ENCODE measurements at places on chromosomes 4 and X. TPM values are rescaled to one million over a fixed set of nuclear protein-coding genes. Genes with fewer than 3 reads are reported as not detected.

GRCh38 chr4:173139561-173139960, 29.1 kb upstream of the GALNT7 start:
- DNase-seq, result no peak

- DNase-seq, result no peak
Observed at GRCh38 chr4:108612365-108612764, 8.0 kb upstream of the RPL34 start.

The NLGN3 gene
- 2.5 TPM for polyA plus RNA-seq

- DNase-seq, result no peak
Observed at GRCh38 chrX:77622233-77622632, 163.8 kb downstream of the ATRX start.

- no peak for DNase-seq
Observed at GRCh38 chr4:7897811-7898210, 41.9 kb downstream of the AFAP1 start.

The BST1 gene
- polyA plus RNA-seq, result 4.3 TPM

GRCh38 chrX:145817331-145818185, at the start of gene SLITRK2:
SLITRK2 (plus strand) TSS chrX:145817829; CDS start chrX:145822426, 4,597 bp downstream.
- DNase-seq, result no peak

The UCP1 gene
- not detected for polyA plus RNA-seq

DNA sequence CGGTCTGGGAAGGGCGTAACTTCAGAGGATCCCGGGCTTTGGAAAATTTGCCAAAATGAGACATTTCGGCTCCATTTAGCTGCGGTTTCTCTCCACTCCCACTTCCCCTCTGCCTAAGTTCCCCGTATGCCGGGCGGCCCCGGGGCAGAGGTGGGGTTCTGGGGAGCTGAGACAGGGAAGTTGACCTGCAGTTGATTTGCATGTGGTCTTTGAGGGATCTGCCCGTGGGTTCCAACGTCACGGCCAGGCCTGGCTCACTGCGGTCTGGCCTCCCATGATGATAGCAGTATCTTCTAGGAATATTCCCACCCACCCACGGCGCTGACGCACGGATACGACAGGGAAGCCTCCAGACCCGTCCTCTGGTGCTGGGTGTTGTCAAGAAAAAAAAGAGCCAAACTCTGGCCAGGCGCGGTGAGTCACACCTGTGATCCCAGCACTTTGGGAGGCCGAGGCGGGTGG, 27.3 kb upstream of the CRLF2 start:
- DNase-seq, result peak; percentile 22

DNA sequence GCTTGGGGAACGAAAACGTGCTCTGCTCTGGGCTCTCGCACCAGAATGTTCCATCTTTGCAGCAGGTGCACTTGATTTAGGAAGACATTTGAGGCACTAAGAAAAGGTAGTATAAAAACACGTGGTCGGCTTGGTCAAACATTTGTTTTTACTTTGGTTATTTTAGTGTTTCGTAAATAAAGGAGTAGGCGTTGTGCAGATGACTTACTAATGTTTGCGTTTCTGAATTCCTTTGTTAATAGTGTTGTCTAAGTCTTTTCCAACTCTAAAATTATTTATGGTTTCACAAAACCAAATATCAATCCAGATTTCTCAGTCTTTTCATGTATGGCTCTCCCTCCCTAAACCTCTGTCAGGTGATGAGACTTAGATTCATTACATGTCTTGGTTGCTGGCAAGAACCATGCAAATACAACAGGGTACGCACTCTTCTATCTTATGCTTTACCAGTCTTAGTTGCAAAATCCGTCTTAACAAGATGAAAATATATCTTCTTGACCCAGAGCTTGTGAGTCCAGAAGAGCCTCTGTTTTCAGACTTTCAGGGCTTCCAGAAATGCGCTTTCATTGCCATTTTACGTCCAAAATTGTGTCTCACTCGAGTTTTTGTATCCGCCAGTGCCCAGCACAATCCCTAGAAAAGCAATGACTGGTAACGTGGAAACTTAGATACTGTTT, 686 bp downstream of the MTHFD2L start:
- DNase-seq, result no peak

The SYP gene
- polyA plus RNA-seq, result 1.0 TPM

DNA sequence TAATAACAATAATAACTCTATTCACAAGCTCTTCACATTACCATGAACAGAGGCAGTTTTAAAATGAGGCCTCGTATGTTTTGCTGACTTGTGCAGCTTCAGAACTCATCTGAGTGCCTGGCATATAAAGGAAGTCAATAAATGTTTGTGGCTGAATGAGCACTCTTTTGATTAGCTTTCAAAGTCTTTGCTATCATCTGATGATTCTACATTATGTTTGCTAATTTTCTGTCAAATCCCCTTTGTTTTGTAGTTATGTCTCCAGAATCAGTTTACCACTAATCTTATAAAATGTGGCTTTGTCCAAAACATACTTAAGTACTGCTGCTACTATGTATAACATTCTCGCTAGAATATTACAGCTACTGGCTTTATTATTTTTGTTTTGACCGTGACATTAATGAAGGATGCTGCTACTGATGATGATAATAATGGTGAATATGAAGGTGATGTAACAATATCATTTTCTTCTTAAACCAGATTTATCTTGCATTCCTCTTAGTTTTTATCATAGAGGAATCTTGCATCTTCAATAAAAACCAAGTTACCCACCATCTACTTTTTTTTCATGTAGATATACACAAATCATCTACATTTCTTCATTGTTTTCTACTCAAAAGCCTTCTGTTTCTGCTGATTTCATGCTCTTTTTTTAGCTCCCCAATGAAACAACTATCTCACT, 384.5 kb downstream of the NAF1 start:
- no peak for DNase-seq

The ZCCHC12 gene
- polyA plus RNA-seq, result 0.27 TPM

DNA sequence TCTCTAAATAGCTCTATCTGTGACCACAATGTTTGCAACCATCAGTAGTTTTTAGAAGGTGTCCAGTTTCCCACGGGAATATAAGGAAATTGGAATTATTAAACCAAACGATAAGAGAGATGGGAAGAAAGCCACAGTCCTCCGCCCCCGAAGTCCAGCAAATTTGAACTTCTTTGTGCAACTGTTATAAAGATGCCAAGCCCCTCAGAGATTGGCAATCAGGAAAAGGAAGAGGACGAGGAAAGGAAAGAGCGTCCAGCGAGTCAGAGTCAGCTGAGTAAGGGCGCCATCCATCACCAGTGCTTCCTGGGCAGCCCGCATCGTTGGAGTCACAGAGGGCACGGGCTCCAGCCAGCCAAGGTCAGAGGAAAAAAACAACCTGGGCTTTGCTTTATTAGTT, 35.7 kb downstream of the LDB2 start:
- DNase-seq, result no peak

DNA sequence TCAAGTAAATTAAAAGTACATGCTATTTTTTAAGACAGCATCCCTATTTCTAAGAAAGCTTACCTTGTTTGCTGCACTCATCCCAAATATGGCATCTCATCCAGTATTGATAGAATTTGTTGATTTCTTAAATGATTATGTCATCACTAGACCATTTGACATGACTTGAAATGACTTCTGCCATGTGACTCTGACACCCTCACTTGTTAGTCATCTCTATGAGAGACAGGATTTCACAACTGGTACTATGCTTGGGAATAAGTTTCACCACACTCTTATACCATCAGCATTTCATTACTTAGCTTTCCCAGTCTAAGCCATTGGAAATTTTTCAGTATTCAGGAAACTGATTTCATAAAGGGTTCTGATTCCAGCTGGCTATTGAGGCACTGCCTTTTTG, 55.3 kb downstream of the TMPRSS11F start:
- DNase-seq, result no peak

The PHKA1 gene
- 3.2 TPM for polyA plus RNA-seq

The STPG2 gene
- polyA plus RNA-seq, result not detected

The ASMTL gene
- polyA plus RNA-seq, result 29.7 TPM

- no peak for DNase-seq
Observed at GRCh38 chr4:128228845-128229795, 58.5 kb downstream of the PGRMC2 start.

- no peak for DNase-seq
Observed at GRCh38 chr4:176927664-176928063, 134.9 kb upstream of the VEGFC start.

The VCX3B gene
- not detected for polyA plus RNA-seq

The PTPN13 gene
- polyA plus RNA-seq, result 6.0 TPM

The MAPK10 gene
- polyA plus RNA-seq, result 2.8 TPM

The SLC7A11 gene
- 0.46 TPM for polyA plus RNA-seq

The GABRA4 gene
- polyA plus RNA-seq, result not detected

GRCh38 chrX:136839196-136839595, 41.3 kb downstream of the RBMX start:
- no peak for DNase-seq

The SERPINA7 gene
- not detected for polyA plus RNA-seq

DNA sequence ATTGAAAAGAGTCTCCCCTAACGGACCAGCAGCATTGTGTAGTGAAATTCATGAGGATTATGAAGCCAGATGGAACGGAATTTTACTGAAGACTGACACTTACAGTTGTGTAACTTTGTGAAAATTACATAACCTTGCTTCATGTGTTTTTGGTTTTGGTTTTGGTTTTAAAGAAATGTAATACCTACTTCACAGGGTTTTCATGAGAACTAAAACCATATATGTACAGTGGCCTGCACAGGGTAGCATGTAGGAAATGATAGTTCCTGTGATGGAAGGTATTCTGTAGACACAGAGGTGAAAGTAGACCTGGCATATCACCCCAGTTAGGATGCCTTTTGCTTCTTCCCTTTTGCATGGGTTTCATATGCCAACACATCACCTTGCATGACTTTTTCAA, 247.0 kb downstream of the BANK1 start:
- no peak for DNase-seq

The TCP11X2 gene
- not detected for polyA plus RNA-seq

The PCDH10 gene
- polyA plus RNA-seq, result 0.21 TPM

GRCh38 chr4:95066050-95066449, 308.3 kb downstream of the BMPR1B start:
- DNase-seq, result no peak

GRCh38 chr4:160142579-160142978, 1039.7 kb downstream of the RAPGEF2 start:
- no peak for DNase-seq

The FAM47A gene
- polyA plus RNA-seq, result 0.13 TPM

- DNase-seq, result no peak
Observed at GRCh38 chr4:81360737-81361136, 111.0 kb downstream of the RASGEF1B start.

DNA sequence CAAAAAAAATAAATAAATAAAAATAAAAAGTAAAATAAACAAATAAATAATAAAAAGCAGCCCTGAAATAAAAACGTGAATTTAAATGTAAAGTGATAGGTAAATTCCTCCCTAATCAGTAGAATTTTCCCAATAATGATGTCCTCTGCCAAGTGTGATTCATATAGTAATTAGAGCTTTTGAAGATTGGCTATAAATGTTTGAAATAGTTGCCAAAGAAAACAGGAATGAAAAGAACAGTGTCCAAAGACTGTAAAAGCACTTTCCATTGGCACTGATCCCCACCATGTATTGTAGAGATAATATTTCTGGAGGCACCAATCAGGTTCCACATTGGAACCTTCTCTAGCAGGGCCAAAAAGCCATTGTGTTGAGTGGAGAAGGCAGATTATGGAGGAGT, 25.9 kb upstream of the SMARCAD1 start:
- DNase-seq, result no peak

- no peak for DNase-seq
Observed at GRCh38 chrX:110315551-110315950, 2.3 kb downstream of the AMMECR1 start.

The ZNF280C gene
- 5.6 TPM for polyA plus RNA-seq

DNA sequence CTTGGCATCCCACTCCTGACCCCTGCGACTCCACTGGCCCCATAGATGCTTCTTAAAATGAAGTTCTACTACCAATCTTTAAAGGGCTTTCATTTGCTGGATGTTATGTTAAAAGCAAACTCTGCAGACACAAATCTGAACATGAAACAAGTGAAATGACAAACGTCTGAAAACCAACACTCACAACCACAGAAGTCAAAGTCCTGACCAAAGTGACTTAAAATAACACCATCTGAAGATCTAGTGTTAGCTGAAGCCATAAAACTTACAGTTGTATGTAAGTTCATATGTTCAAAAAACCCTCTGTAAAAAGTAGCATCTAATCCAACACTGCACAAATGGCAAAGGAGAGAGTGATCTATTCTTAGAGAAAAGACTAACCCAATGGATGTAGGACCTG, 178.7 kb downstream of the SH3KBP1 start:
- DNase-seq, result no peak

GRCh38 chrX:96314985-96315384, 369.7 kb upstream of the DIAPH2 start:
- no peak for DNase-seq

- peak; percentile 47 for DNase-seq
Observed at GRCh38 chr4:39044956-39045826, 13.0 kb upstream of the TMEM156 start.

DNA sequence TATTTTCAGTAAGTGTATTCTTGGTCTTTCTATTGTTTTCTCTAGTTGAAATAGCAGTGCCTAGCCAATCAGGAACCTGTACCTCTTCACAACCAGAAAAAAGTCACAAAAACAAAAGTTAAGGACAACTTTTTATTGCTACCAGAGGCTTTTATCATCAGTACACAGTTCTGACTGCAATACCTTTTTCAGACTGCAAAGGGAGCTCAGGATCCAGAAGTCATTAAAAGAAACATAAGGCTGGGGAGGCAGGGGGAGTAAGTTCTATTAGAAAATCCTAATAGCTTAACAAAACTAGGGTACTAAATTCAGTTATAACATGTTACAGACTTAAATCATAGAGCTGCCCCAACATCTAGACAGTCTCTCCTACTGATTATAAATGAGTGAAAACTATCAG, 28.8 kb downstream of the CCNI start:
- DNase-seq, result no peak

- DNase-seq, result no peak
Observed at GRCh38 chrX:55056820-55057674, 17.8 kb upstream of the PAGE2B start.

- no peak for DNase-seq
Observed at GRCh38 chr4:131450572-131451209, 1698.4 kb upstream of the PCDH10 start.

GRCh38 chr4:25403699-25404098, 26.6 kb downstream of the ANAPC4 start:
- DNase-seq, result no peak

GRCh38 chr4:77398256-77398655, 207.4 kb upstream of the CXCL13 start:
- no peak for DNase-seq
